Stimulated activated CD4-positive, alpha-beta T cell treated with anti-CD3 and anti-CD28 coated beads, Interleukin-15, amount 100 ng/mL, for 24 hours (primary cell): ENCODE measurements at places on chromosomes 4 and X.
A peak's percentile ranks its signal among the peaks of the same experiment; 100 is the strongest.

DNA sequence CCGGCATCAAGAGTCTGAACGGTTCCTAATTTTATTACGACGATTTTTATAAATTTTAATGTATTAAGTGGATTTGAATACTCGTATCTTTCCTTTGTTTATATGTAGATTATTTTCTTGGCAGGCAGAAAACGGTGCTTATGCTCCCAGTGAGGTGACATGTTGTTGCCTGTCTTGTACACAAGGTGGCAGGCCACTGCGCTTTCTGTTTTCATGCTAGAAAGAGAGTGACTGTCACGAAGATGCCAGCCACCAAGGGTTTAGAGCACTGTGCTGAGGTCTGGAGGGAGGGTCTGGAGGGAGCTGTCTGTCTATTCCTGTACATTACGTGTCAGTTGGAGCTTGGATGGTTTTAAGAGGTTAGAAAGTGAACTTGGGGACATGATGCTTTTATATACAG, 87.7 kb downstream of the SHROOM2 start:
- peak; percentile 59 for DNase-seq

DNA sequence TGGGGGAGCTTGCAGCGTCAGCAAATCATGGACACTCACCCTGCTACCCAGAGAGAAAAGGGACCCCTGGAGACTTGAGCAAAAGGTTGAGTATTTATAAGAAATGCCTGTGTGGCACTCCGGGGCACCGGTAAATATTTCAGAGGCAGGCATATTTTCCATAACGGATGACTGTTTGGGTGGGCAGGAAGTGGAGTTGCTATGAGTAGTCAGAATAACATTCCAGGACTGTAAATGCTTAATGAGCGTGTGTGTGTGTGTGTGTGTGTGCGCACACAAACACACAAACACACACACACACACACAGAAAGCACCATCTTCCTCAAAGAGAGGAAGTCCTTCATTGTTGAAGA, 74.6 kb downstream of the MXRA5 start:
- DNase-seq, result no peak

- DNase-seq, result no peak
Observed at GRCh38 chr4:33086331-33086925, 2366.3 kb downstream of the PCDH7 start.

- DNase-seq, result no peak
Observed at GRCh38 chr4:911871-912490, 20.1 kb downstream of the GAK start.

- no peak for DNase-seq
Observed at GRCh38 chrX:20906571-20906970, 467.6 kb upstream of the CNKSR2 start.

DNA sequence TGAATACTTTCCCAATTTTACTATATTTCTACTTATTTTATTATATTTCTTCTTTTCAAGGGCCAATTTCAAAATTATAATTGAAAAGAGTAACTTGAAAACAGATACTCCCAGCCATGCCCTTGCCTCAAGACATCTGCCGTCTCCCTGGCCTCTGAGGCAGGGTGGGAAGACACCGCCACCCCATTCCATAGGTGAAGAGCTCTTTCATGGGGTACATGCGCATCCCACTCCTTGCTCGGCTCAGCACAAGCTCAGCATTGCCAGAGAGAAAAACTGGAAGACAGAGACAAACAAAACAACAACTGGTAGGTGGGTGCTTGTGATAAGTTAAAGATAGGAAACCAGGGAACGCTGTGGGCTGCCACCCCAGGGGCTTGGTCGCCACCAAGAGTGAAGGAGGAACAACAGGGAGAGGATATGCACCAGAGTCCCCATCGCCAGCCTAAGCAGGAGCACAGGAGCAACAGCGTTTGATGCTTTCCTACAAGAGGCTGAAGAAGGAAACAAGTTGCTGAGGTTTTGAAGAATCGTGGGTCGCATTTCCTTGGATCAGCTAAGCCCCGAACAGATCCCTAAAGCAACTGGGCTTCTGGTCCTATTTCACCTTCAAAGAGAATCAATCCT, 11.3 kb downstream of the TMEM154 start:
- no peak for DNase-seq
